NCI-H526 (cell line): ENCODE measurements at places on chromosomes 11 and 22.

DNA sequence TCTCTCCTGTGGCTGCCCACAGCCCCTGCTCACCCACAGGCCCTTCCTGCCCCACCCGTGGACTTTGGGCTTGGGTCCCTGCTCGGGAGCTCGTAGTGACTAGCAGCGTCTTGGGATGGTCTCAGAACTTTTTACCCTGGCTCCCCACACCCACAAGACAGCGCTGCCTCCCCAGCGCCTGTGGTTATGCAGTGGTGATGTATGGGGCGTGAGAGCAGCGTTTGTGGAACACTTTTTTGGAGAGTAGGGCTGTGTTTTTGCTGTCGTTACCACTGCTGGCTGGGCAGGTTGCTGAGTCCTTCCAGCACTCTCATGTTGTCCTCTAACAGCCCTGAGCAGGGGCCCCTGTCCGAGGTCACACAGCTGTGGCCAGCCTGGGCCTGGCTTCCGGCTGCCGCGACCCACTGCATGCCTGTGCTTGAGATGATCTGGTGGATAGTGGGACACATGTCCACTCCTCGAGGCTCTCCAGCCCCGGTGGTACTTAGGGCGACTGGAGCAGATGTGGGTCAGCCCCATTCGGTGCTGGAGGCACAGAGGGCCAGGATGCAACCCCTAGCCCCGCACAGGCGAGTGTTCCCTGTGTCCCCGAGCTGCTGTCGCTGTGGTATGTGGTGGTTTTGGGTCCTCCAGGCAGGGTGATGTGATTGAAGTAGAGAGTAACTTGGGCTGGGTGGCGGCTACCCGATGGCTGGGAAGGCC, 7.1 kb upstream of the GRAMD4 start:
- no peak for DNase-seq

DNA sequence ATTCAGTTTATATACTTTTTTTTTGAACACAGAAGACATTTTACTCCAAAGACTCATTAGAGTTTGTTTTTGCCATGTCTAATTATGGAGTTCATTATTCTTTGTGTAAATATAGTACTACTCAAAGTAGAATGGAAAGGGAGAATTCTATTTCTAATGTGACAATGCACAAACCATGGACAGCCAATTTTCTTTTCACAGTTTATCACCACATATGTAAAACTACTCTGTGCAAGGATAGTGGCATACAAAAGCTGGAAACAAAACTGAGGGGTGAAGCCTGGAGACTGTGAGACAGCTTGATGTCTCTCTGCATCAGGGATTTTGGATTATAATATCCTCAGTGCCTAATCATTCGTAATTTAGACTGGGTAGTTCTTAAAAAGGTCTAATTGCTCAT, 75.5 kb downstream of the LUZP2 start:
- DNase-seq: no peak

GRCh38 chr11:15947681-15948648, 408.4 kb downstream of the SOX6 start:
- DNase-seq: no peak

DNA sequence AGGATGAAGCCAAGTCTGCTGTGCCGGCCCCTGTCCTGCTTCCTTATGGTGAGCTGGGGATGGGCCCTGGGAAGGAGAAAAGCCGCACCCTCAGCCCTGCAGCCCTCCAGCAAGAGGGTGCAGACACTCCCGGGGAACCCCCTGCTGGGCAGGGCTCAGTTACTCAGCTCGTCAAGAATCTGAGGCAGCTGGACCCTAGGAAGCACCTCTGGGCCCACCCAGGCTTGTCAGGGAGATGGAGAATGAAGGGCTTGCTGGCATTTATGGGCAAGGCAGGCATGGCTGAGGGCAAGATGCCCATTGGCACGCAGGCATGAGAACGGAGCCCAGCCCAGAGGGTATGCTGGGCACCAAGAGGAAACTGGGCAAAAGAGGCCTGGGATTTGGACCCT, 12.9 kb downstream of the RELT start:
- no peak for DNase-seq

DNA sequence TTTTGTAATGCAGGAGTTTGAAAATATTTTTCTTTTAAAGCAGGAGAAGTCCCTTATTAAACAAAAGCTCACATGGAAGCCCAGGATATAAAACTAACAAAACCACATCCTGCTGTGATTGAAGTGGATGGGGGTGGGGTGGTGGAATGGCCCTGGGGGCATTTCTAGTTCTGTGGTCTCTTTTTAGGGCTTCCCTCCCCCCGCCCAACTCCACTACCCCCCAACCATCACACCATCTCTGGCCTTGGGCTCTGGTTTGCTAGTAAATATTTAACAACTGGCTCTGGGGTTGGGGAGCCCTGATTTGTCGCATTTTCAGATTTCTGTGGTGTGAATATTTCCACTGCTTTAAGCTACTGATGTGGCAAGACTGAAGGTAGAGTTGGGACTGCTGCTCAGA, 279.6 kb upstream of the PLET1 start:
- DNase-seq: no peak

- DNase-seq: no peak
Measured at GRCh38 chr11:106493751-106494150, 416.3 kb downstream of the AASDHPPT start.

DNA sequence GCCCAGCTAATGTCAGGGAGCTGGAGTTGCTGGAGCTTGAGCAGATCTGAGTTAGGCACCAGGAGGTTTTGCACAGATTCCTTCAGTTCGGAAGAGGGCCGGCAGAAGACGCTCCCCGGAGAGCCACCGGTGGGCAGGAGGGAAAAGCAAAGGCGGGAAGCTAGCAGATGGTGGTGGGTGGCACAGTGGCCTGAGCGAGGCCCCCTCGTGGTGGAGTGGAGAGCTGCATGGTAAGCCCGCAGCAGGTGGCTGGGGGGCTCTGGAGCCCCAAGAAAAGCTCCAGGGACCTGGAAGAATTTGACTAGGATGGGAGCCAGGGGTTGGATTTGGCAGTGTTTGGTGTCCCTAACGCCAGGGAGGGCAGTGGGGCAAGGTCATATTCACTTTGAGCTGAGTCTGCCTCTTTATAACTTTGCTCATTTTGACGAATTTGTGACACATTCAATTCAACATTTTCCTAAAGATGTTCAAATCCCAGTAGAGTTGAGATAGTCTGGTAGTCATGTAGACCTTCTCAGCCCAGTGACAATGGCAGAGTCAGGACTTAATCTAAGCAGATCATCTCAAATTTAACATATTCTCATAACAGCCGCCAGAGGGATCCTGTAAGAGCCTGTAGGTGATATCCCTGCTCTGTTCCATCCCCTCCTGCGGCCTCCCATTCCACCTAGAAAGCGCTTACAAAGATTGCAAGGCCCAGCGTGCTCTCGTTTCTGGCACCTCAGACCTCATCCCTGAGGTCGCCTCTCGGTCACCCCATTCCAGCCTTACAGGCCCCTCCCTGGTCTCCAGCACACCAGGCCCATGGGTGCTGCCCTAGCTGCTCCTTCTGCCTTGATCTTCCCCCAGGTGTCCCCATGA, 57.9 kb downstream of the TRIM29 start:
- DNase-seq: no peak

GRCh38 chr11:46564459-46564858, 29.4 kb downstream of the AMBRA1 start:
- no peak for DNase-seq

GRCh38 chr22:24107661-24108060, 73.6 kb upstream of the SUSD2 start:
- no peak for DNase-seq

DNA sequence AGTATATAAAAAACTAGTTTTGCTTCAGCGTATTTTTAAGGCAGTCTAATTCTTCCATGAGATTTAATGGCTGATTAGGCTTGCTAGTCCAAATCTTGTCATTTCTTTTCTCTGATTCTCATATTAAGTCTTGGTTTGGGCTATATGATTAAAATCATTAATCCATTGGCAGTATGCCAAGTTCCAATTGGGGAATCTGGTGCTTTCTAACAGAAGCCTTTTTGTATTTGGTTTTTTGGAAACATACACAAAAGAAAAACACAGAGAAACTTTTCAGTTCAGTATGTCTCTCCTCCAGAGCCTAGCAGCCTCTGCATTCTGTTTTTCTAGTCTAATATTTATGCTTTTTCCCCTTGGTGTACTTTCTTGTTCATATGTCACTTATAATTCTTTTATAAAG, 37.9 kb downstream of the SWAP70 start:
- DNase-seq: no peak

- no peak for DNase-seq
Measured at GRCh38 chr11:11622340-11622706, 518 bp upstream of the GALNT18 start.

GRCh38 chr11:69371731-69372588, 78.0 kb downstream of the MYEOV start:
- no peak for DNase-seq

DNA sequence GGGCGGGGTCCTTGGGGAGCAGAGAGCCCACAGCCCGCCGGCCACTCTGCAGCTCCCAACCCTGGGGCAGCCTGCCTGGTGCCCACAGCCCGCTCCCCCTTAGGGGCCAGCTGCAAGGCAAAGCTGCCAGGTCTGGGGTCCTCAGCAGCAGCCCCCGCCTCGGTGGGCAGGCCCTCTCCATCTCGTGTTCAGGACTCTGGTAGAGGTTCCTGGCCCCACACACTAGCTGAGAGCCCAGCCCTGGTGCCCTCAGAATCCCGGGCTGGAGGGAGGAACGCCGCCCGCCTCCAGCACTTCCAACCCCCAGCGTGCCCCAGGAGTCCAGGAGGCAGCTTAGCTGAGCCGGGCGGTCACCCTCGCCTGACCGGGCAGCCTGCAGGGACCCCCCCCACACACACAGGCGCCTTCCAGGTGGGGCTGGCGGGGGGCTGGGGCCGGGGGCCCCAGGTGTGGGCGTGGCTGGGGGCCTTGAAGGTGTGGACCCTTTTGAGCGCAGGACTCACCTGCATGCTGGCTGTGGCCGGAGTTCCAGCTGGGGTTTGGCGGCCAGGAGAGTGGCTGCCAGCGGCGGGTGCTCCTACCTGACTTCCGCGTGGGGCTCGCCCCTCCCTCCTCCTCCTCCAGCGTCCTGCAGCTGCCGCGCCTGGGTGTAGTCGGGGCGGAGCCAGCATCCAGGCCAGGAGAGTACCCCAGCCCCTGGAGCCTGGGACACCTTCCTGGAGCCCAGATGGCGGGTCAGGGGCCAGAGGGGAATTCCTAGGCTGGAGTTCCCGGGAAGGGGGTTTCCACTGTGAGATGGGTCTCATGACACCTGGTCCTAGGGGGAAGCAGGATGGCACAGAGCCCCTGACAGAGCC, at the start of gene ANO9:
ANO9 (minus strand) TSS at position 594 of the 857 bp plus-strand sequence; CDS start at position 509, 85 bp downstream.
- DNase-seq: peak; percentile 94

- no peak for DNase-seq
Measured at GRCh38 chr22:42376711-42377554, 55.3 kb downstream of the NFAM1 start.

DNA sequence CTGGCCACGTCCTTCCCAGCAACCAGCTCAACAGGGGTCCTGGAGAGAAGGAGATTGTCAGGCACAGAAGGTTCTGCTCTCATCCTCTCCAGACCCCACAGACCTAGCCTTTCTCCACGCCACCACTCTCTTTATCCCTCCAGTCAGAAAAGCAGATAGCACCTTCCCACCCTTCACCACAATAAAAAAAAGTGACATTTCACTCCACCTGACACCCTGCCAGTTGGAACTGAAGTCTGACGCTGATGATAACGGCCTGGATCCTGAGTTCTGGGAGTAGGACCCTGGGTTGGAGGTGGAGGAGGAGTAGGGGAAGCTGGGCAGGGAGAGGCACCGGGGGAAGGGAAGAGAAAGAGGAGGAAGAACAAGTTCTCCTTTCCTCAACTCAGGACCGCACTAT, 127.5 kb upstream of the ANO1 start:
- no peak for DNase-seq

DNA sequence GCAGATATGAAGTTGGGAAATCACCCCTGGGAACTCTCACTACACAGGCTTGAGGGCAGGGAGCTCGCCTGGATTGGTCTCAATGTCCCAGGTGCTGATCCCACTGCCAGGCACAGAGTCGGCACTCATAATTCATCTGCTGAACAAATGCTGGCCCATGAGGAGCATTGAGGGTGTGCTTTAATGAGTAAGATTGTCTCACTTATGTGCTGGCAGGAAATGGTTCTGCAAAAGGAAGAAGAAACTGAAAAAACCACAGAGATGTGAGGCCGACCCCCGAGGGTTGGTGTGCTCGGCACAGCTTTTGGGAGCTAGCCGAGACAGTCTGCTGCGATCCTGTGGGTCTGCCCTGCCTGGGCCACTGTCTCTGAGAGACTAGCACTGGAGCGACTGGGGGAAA, 9.4 kb downstream of the PLAAT2 start:
- DNase-seq: no peak

- DNase-seq: no peak
Measured at GRCh38 chr11:69472541-69473275, 8.8 kb upstream of the LINC01488 start.

- DNase-seq: no peak
Measured at GRCh38 chr22:46925818-46926217, 163.4 kb downstream of the TBC1D22A start.

- no peak for DNase-seq
Measured at GRCh38 chr11:7348432-7349304, 97.0 kb downstream of the SYT9 start.

DNA sequence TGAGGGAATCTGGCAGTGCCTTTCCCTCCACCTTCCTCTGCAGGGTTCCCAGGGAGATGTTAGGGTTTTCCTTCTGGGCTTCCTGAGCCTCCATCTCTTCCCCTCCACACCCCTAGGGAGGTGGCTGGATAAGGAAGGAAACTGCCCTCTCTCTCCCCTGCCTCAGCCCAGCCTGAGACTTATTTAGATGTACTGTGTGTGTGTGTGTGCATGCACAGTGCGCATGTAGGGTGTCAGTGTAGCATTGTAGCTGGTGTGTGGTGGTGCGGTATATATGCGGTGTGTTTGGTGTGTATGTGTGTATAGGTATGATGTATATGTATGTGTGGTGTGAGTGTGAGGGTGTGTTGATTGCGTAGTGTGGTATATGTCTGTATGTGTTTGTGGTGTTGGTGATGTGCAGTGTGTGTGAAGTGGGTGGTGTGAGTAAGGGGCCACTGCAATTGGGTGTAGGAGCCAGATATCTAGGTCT, 1.5 kb downstream of the FXYD6 start:
- DNase-seq: no peak

GRCh38 chr11:116730241-116730561, 42.6 kb downstream of the BUD13 start:
- no peak for DNase-seq

- DNase-seq: no peak
Measured at GRCh38 chr22:47780281-47780875, 1017.9 kb downstream of the TBC1D22A start.

DNA sequence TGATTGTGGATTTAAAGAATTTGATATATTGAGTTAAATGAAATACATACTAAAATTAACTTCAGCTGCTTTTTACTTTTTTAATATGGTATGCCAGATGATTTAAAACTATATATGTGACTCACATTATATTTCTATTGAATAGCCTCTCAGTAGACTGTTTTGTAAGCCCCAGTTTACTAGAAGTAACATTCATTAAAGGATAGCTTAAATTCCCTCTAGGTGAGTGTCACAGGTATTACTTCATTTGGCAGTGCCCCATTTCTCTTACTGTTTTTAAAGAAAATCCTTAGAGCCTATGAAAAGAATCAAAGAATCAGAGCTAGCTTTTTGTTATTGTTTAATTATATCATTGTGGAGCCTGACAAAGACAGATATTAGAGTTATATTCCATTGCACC, 48.6 kb downstream of the ZC3H12C start:
- DNase-seq: no peak
